Right cardiac atrium (tissue), 5 donors: ENCODE measurements at places on chromosomes 11 and 22. TPM values are rescaled to one million over a fixed set of nuclear protein-coding genes. Genes with fewer than 3 reads are reported as not detected.

BUD13 gene
- 8.5 TPM for total RNA-seq

LGR4 gene
- 50.6 TPM for total RNA-seq

GRCh38 chr11:111631666-111632039 is 29.4 kb downstream of the SIK2 start:
- DNase-seq, result no peak

GRCh38 chr11:12432507-12432906 is 55.1 kb downstream of the PARVA start:
- DNase-seq, result no peak

DNA sequence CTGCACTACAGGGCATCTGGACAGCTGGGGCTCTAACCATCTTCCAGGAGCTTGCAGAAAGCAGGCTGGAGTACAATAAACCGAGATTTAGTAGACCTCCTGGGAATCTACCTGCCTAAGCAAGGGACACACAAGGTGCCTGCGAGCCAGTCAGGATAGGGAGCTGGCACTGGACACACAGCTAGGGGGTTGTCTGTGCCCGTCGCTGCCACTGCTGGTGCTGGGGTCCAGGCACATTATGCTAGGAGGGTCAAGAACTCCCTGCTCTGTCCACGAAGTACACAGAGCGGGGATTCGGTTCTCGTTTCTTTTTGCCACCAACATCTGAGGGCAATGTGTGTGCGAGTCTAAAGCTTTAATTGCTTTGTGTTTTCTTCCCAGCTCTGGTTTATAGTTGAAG is 4.2 kb downstream of the RIC8A start:
- no peak for DNase-seq

DNA sequence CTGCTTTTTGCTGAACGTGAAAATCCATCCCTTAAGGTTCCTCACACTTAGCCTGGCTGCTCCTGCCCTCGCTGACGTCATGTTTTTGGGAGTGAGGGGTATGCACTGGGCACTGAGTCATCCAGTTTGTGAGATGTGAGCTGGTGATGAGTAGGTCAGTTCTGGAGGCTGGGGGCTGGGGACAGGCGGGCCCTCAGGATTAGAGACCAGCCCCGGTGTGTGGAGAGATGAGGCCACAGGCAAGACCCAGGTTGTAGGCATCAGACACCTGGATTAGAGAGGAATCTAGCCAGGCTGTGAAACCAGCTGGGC is 9.2 kb downstream of the KCNC1 start:
- no peak for DNase-seq
